ENCODE measurements at places on chromosomes 11 and 22.

- no peak for DNase-seq
Measured at GRCh38 chr22:49704345-49705215, 123.1 kb downstream of the BRD1 start.

GRCh38 chr11:114321621-114322257, 25.5 kb downstream of the NNMT start:
- DNase-seq, result no peak

DNA sequence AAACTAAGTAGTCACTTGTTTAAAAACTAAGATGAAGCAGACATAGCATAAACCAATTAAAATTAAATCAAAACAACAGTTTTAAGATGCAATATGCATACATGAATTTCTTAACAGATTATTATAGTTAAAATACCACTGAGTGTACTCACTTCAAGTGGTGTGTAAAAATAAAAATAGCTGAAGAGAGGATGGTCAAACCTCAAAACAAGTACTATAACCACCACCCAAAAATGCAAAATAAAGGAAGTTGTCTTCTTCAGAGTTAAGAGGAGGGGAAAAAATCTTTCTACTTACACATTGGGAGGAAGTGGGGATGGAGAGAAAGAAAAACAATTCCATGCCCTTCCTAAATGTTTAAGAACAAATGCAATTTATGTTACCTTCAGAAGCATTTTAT, 31.9 kb downstream of the RRAS2 start:
- DNase-seq, result no peak

DNA sequence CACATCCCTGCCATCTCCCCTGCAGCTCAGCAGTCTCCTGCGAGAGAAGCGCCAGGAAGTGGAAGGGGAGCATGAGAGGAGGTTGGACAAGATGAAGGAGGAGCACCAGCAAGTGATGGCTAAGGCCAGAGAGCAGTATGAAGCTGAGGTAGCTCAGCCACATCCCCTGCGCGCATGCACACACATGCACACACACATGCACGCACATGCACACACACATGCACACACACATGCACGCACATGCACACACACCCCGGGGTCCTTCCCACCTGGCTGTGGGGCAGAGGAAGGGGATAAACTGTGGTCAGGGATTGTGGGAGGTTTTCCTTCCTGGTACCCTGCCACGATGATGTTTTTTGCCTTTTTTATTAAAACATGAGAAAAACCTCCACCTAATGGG, 65.3 kb downstream of the CEP164 start:
- DNase-seq, result no peak

- DNase-seq, result no peak
Measured at GRCh38 chr11:132942611-132943356, 589.5 kb downstream of the OPCML start.

- no peak for DNase-seq
Measured at GRCh38 chr22:30286813-30287647, 2.3 kb downstream of the CASTOR1 start.

DNA sequence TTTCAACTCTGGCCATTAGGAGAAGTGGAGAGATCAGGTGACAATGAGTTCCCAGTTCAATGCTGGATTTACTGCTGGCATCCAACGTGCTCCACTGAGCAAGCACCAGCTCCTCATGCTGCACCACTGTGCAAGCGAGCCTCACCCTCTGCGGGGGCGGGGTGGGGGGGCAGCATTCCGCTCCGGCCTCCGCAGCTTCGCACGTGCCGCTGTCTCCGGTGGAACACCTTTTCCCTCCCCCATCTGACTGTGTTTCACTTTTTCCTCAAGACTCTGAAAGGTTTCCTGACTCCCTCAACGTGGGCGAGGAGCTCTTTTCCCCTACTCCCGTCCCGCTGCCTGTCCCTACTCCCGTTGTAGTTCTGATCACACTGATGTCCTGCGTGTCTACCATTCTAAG, 835 bp upstream of the RHOD start:
- no peak for DNase-seq

- DNase-seq, result peak; percentile 66
Measured at GRCh38 chr11:57639321-57640067, 10.2 kb downstream of the YPEL4 start.

- DNase-seq, result no peak
Measured at GRCh38 chr11:131874070-131874469, 503.7 kb downstream of the NTM start.

DNA sequence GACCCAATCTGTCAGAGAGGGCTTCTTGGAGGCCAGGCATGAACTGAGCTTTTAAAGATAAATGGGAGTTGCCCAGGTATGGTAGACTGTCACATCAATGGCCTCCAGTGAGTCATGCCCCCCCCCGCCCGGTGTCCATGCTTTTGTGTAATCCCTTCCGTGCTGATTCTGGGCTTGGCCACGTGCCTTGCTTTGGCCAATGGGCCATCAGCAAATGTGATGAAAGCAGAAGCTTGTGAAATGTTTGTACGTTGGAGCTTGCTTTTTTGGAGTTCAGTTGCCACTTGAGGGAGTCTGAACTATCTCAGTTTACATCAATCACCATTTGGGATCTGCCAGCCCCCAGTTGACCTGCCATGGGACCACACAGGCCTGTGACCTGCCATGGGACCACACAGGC, 4.3 kb upstream of the THY1 start:
- no peak for DNase-seq

DNA sequence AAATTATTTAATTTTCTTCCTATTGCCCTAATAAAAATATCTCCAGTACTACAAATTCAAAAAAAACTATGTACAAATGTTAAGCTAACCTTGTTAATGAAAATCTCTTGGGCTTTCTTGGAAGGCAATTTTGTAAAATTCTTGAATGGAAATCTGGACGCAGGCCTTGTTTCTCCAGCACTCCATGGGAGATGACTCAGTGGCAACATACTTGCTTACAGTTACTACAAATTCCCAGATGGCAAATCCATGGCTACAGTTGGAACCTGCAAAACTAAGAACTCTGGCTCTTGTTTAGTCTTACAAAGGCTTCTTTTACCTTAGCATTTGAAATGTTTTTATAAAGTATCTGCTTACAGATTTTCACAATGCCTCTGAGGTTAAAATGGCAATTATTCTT, 725.2 kb downstream of the DLG2 start:
- no peak for DNase-seq

GRCh38 chr11:38339835-38340440, 1741.9 kb upstream of the RAG2 start:
- no peak for DNase-seq

- DNase-seq, result no peak
Measured at GRCh38 chr11:93529707-93530467, 13.3 kb downstream of the SMCO4 start.
